Kidney tubule cell (primary cell): ENCODE measurements at places on chromosomes 5 and 9.

GRCh38 chr9:114505187-114506081, at the start of gene WHRN:
WHRN (minus strand) TSS chr9:114505473; CDS start chr9:114504801, 672 bp downstream.
- DNase-seq = peak; percentile 91

DNA sequence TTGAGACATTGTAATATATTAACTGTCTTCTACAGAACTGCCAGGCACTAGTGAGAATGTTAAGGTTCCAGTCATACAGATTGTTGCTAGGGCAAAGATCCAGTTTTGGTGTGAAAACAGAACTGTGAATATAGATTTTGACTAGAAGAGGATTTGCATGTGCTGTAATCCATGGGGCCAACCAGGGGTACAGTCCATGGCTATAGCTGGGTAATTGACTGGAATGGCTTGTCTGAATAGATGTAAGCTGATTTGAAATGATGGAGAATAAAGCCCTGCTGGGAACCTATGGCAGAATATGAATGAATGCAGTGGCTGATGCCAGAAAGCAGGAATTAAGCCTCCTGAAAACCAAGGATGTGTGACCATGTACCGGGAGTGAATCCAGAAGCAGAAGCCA, 748.5 kb upstream of the CDH10 start:
- no peak for DNase-seq

DNA sequence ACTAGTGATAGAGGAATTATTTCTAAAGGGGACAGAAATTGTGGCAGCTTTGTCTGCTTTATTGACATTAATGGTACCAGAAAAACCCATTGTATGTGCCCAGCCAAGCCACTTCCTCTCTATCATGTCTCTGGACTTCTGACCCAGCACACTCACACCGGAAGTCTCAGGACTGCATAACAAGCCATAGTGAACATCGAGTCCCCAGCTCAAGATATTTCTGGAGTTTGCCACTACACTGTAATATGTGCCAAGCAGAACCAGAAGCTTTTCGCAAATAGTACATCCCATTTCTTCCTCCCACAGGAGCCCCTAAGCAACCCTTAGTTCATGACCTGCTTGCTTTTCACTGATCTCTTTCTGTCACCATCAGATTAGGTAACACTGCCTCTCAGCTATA, 187.4 kb upstream of the GHR start:
- no peak for DNase-seq

GRCh38 chr9:95940265-95940664, 64.8 kb downstream of the ERCC6L2 start:
- DNase-seq = no peak

DNA sequence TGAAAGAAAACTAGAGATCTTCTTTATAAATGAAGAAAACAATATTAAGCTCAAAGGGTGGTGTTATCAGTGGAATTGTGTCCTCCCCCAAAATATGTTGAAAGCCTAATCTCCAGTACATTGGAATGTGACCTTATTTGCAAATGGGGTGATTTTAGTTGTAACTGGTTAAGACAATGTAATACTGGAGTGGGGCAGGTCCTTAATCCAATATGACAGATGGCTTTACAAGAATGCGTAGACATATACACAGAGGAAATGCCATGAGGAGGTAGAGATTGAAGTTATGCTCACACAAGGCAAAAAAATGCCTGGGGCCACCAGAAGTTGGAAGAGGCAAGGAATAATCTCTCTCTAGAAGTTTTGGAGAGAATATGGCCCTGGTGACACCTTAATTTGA, 13.7 kb upstream of the TRIM32 start:
- no peak for DNase-seq

DNA sequence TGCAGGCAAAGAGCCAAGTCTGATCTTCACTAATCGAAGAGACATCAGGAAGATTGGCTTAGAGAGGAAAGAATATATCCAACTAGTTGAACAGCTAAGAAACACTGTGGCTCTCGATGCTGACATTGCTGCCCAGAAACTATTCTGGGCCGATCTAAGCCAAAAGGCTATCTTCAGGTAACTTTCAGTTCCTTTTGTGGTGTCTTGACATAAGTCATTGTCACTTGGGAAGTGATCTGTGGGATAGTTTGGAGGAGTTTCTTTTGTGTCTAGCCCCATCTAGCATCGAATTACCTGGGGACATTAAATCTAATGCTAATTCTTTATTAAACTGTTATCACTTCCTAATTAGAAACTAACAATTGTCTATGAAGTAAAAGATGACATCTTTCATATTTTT, 24.0 kb downstream of the VLDLR start:
- no peak for DNase-seq

DNA sequence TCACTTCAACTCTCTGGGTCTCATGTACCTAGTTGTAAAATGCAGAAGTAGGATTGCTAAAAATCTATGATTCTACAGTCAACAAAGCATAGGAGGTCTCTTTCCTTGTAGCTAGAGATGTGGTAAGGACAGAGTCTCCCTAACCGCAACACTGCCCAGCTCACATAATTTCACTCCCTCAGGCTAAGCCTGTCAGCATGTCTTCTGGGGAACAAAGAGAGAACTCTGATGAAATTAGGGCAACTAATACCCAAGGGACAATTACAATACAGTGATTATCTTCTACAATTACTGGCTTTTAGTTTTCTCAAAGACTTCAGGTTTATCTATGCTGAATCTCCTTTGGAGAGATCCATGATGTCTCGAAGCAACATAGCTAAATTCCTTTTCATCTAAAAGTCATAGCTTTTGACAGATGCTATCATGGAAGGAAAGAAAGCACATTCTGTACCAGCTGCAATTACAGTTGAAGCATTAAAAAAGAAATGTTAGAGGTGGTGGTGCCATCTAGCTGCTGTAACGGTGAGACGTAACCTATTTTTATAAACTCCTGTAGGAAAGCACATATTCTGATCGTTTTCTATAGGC, 141.1 kb upstream of the TARS1 start:
- peak; percentile 55 for DNase-seq

GRCh38 chr5:16935231-16936149, 598 bp downstream of the MYO10 start:
- peak; percentile 69 for DNase-seq

GRCh38 chr9:17088566-17088965, 46.3 kb upstream of the CNTLN start:
- DNase-seq = no peak
